NCI-H2107 (cell line): ENCODE measurements at places on chromosomes 6 and 20.

DNA sequence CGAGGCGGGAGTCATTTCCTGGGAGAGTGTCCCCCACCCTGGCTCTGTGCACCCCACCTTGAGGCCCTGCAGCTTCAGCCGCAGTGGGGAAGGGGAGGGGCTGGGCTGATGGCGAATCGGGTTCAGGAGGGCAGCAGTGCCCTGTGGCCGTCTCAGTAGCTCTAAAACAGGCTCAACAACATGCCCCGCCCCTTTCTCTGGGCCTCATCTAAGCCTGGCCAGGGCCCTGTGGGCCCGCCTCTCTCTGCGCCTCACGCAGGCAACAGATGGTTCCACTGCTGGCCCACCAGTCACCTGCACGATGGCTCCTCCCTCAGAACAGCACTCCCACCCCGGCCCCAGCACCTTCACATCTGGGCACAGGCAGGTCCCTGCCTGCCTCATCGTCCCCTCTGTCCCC is 30.2 kb downstream of the CHRNA4 start:
- DNase-seq: no peak

- DNase-seq: no peak
Measured at GRCh38 chr20:57966620-57967019, 256.8 kb upstream of the PMEPA1 start.

GRCh38 chr6:166433096-166433495 is 50.4 kb upstream of the MPC1 start:
- no peak for DNase-seq

GRCh38 chr6:20118892-20119291 is 93.4 kb downstream of the MBOAT1 start:
- DNase-seq: no peak

DNA sequence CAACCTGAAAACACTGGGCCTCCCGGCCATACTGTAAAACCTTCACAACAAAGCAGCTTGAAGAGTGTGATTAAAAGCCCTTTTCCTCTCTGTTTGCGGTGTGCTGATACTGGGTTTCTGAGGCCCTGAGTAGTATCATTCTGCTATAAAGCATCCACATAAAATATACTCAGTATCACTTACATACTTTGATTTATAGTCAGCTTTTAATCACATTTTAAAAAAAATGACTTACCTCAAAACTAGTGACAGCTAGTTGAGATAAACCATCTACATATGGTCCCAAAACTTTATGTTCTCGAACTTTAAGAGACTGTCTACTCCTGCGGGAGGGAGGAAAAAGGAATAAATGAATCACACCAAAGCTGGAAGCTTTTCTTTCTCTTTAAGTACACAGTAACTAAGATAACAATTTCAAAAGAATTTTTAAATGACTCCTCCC is 135.7 kb downstream of the KIF13A start:
- no peak for DNase-seq

DNA sequence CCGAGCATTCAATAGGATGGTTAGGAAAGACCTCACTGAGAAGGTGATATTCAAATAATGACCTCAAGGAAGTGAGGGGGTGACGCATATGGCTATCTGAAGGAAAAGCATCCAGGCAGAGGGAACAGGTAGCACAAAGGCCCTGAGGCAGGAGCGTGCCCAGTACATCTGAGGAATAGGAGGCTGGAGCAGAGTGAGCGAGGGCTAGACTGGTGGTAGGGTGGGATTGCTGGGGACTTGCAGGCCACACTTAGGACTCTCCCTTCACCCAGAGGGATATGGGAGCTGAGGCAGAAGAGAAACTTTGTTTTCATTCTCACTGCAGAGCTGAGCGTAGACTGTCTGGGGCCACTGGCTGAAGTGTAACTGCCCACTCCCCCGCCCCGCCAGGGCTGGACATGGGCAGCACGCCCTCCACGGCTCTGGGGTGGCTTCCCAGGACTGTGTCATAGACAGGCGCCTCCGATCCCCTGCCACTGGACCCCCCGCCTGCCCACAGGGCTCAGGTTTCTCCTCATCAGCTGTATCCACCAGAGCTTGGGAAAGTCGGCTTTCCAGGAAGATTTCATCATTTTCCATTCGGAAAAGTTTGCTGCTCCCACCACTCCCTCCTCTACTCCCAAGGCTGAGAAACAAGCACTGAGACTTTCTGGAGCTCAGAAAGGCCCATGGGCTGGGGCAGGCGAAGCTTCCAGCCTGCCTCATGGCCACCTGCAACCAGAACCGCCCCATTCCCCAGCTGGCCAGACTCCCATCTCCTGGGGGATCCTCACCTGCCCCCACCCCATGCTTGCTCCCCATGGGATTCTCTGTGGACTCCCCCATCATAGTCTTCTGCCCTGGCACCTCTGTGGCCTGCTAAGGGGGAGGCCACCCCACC is 142.6 kb downstream of the MRPL14 start:
- no peak for DNase-seq

DNA sequence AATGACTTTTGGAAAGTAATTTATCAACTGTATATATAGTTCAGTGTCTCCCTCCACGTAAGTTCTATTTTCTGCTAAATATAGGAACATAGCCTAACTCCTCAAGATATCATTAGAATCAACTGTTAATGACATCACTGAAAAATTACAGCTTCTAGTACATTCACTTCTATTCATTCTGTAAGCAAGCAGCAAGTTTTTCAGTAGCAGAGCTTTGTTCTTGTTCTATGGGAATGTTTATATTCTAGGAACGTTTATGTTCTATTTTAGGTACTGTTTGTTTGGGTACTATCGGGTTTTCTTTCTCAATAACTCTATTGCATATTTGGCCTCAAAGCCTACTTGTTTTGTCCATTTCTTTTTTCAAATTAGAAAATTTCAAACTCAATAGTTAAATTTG is 525.6 kb downstream of the EPHA7 start:
- no peak for DNase-seq

GRCh38 chr6:165762876-165763275 is 99.8 kb upstream of the PDE10A start:
- DNase-seq: no peak

GRCh38 chr6:28794175-28795002 is 129.4 kb downstream of the TRIM27 start:
- no peak for DNase-seq

- no peak for DNase-seq
Measured at GRCh38 chr6:70846207-70846835, 110.5 kb downstream of the B3GAT2 start.

GRCh38 chr20:48866936-48867335 is 39.1 kb upstream of the PREX1 start:
- no peak for DNase-seq

GRCh38 chr20:19885939-19886660 is 128.0 kb downstream of the RIN2 start:
- DNase-seq: no peak

GRCh38 chr20:3318226-3318884 is 79.4 kb upstream of the SLC4A11 start:
- DNase-seq: no peak

DNA sequence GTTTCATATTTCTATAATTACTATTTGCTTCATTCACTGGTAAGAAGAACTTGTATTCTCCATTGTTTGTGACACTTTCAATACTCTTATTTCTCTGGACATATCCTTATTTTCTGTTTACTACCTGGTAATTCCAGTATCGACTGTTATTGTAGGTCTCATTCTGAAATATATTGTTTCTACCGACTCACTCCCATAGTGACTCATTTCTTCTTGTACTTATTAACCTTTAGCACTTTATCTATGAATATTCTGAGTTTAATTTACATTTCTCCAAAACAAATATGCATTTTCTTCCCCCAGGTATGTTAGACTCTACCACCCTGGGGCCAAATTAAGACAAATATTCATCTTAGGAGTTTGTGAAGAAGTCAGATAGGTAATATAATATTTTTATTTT is 164.5 kb upstream of the BTBD3 start:
- no peak for DNase-seq

GRCh38 chr6:47376930-47377329 is 67.2 kb upstream of the TNFRSF21 start:
- no peak for DNase-seq

DNA sequence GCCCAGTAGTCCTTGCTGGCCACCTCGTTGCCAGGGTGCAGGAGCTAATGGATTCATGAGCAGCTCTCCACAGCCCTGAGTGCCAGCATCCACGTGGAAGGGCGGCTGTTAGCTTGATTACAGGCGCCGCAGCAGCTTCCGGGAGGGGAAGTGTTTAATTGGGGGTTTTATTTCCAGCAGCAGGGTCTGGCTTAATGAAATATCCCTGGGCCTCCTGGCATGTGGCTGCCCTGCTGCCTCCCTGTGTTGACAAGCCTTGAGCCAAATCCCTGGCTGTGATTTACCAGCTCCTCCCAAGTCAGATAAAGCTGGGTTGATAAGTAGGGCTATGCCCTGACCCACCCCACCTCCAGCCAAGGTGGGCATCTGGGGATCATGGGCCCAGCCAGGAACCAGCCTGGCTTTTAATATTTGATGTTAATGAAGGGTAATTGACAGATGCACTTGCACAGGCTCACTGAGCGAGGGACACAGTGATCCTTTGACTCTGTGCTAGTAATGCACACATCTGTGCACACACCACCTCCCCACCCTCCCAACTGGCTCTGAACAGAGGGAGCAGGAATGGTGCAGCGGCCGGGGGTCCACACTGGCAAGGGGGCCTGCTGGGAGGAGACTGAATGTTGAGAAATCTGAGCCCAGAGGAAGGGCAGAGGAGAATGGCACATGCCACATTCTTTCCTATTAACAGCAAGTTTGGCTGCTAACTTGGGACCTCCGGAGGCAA is 13.6 kb downstream of the GLP1R start:
- no peak for DNase-seq

- no peak for DNase-seq
Measured at GRCh38 chr6:43229803-43230620, 731 bp upstream of the DNPH1 start.

DNA sequence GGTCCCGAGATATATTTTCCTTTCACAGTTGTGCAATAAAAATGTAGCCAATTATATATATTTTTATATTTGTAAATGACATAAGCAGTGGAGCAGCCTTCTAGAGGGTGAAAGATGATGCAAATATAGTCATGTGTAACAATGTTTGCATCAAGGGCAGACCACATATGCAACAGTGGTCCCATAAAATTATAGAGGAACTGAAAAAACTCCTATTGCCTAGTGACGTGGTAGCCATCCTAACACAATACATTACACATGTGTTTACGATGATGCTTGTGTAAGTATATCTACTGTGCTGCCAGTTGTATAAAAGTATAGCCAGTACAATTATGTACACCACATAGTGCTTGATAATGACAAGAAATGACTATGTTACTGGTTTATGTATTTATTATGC is 162.8 kb downstream of the ZFAND3 start:
- no peak for DNase-seq

- DNase-seq: no peak
Measured at GRCh38 chr6:16349544-16349943, 111.2 kb downstream of the GMPR start.

- no peak for DNase-seq
Measured at GRCh38 chr6:131998255-131998982, 47.2 kb upstream of the CCN2 start.

DNA sequence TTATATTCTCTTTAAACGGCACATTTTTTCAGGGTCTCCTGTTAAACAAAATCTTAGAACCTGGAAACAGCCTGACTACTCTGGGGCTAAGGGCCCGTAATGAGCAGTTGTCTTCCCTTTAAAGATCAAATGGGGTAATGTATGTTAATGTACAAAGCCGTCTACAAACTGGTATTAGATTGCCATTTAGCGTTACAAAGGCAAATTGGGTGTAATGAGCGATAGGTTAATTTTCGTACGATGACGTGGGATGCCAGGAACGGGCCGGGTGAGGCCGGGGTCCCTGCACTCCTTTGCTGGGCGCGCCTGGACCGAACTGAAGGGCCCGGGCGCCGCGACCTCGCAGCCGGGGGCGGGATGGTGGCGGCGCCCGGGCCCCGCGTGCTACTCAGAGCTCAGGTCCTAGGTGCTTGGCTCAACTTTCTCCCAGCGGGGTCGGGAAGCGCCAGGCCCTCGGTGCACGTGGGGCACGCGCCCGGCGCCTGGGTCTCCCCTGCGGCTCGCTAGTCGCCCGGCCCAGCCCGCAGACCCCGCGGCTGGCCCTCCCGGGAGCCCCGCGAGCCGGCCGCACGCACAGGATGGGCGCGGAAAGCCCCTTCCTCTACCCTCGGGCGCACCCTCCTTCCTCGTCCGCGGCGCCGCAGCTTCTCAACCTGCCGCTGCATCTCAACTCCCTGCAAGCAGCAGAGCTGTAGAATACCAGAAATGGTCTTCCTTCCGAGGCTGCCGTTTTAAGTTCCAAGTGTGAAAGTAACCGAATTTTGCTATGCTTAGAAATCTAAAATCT is 5.9 kb downstream of the NKX2-4 start:
- DNase-seq: no peak

DNA sequence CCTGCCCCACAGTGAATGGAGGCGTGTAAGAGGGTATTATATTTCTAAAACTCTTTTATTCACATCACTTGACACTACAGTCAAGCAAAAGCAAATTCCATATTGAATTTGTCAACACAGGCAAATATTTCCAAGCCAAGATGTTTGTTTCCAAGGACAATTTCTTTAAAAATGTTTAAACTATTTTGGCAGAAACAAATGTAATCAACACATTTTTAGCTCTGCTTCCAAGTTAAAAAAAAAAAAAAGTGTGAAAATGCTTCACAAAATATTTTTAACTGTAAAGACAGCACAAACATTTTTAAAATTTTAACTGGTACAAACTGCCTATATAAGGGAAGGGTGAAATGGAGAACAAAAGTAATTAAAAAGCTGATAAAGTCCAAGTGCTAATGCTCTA is 44.9 kb upstream of the DST start:
- DNase-seq: no peak

GRCh38 chr6:167306401-167306998 is 15.4 kb downstream of the UNC93A start:
- DNase-seq: no peak

DNA sequence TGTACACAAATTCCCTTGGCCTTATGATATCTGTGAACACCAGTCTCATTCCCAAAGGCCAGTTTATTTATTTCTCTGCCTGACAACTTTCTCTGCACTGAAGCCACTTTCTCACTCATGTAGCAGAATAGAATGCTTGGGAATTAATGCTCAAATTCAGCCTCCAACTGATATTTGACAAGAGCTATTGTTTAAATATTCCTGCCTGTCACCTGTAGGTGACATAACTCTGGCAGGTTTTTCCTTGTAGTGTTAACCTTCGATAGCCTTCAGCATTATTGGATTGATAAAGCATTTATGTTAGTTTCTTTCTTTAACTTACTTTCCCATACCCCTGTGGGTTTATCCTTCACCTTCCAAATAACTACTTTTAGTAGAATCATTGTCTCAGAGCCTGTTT is 1183.2 kb upstream of the ADGRB3 start:
- no peak for DNase-seq

GRCh38 chr6:35152067-35152707 is 11.0 kb upstream of the TCP11 start:
- no peak for DNase-seq
